ENCODE measurements at places on chromosomes 12 and 14.
A peak's percentile ranks its signal among the peaks of the same experiment; 100 is the strongest.

DNA sequence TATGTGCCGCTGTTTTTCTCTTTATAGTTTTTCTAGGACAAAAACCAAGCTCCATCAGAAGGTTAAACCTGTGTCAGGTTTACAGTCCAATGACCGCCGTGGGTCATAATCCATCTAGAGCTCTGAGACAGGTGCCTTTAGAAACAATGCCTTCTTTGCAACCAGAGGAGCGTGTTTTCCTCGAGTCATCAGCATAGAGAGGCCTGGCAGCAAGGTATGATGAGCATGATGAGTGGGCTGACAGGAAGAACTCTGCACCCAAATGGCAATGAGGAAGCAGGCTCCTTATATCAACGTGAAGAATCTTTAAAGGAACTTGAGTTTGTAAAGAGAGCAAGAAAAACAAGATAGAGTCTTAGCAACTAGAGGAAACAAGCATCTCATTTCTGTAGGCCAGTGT, 60.5 kb upstream of the NUDT4 start:
- DNase-seq: no peak

DNA sequence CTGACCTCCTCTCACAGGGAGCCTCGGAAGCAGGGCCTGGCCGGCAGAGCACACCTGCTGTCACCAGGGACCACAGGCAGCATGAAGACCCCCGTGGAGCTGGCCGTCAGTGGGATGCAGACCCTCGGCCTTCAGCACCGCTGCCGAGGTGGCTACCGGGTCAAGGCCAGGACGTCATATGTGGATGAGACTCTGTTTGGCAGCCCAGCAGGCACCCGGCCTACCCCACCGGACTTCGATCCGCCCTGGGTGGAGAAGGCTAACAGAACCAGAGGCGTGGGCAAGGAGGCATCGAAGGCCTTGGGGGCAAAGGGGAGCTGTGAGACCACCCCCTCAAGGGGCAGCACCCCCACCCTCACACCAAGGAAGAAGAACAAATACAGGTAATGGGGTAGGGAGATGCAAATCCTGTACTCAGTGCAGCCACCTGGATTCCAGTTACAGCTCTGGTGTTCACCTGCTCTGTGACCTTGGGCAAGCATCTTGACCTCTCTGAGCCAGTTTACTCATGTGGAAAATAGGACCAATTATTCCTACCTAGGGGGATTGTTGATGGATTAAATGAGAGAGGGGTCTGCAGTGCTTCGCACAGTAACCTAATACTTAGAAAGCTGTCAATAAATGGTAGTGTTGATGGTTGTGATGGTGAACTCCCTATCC, 1.3 kb downstream of the RITA1 start:
- no peak for DNase-seq

- peak; percentile 90 for DNase-seq
Observed at GRCh38 chr12:57603815-57604453, 690 bp upstream of the DTX3 start.

DNA sequence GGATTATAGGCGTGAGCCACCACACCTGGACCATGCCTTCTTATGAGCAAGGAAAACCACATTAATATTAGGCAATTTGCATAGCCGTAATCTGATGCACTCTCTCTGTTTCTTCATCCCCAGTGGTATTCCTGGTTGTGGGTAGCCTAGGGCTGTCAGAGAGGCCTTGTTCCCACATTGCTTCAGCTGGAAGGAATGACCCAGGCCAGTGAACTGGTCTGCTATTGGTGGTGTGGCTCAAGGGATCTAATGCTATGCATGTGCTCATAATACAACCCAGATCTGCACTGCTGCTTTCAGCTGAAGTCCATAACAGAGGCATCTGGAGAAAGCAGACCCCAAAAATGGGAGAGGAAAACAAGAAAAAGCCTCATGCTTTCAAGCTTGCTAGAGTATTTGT, 33.1 kb upstream of the G2E3 start:
- DNase-seq: peak; percentile 55

- DNase-seq: no peak
Observed at GRCh38 chr14:81256289-81256960, 35.7 kb upstream of the GTF2A1 start.

DNA sequence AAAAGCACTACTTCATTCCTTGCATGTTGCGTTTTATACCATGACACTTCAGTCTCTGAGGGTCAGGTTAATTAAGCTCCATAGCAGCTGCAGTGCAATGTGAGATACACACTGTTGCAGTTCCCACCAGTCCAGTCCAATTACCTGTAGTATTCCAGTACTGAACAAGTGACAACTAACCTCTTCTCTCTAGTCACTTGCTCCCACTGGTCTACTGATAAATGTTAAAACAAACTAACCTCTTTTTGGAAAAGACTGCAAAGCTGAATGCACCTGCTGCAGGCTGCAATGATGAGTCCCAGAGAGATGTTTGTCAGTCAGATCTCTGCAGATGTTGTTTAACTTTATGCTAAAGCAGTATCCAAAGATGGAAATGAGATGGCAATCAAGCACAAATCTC, 7.9 kb downstream of the NOVA1 start:
- DNase-seq: no peak

GRCh38 chr12:96313606-96314005, 86.6 kb downstream of the CDK17 start:
- no peak for DNase-seq

DNA sequence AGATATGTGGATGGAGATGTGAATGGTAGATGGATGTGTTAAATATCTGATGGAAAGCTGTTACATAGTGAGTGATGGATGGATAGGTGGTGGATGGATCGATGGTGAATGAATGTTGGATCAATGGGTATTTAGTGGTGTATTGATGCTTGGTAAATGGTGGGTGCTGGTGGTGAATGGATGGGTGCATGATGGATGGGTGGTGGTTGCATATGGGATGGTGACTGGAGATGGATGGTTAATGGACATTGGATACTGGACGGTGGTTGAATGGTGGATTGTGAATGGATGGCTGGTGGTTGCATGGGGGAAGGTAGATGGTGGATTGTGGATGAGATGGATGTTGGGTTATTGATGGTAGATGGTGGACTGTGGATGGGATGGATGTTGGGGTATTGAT, 2.1 kb upstream of the LBHD2 start:
- DNase-seq: peak; percentile 15

GRCh38 chr14:76941946-76942805, 86.3 kb downstream of the IRF2BPL start:
- peak; percentile 43 for DNase-seq

GRCh38 chr14:42269234-42269633, 662.6 kb downstream of the LRFN5 start:
- no peak for DNase-seq

DNA sequence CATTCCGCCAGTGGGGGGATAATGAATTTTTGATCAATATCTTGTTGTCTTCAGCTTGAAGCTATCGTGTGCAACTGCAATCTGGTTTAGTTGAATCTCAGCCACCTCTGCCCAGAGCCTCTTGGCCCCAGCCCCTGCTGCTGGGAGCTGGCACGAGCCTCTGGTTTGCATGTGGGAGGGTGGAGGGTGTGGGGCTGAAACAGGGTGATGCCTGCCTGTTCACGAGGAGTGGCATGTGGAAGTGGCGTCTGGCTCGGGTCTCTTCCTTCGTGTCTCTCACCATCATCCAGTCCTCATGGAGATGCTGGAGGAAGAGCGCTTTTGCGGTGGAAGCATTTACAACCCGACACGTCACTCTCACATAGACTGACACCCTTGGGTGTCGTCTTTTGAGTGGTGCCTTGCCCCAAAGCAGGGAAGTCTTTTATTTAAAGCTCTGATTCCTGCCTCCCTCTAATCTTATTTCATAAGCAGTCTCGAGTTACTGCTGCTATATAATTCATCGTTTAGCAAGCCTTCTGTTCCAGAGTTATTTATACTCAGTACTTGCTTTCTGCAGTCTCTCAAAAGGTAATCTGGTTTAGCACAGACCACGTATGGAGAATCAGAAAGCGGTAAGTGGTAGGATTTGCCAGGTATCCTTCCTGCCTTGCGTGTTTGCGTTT, 64.5 kb downstream of the AACS start:
- DNase-seq: no peak

GRCh38 chr14:51677266-51677665, 25.6 kb downstream of the FRMD6 start:
- DNase-seq: no peak

GRCh38 chr14:103512701-103513611, 9.7 kb downstream of the CKB start:
- DNase-seq: peak; percentile 99

- no peak for DNase-seq
Observed at GRCh38 chr12:40142001-40142744, 36.3 kb upstream of the SLC2A13 start.

GRCh38 chr14:103530390-103530789, 1.4 kb downstream of the TRMT61A start:
- peak; percentile 93 for DNase-seq

DNA sequence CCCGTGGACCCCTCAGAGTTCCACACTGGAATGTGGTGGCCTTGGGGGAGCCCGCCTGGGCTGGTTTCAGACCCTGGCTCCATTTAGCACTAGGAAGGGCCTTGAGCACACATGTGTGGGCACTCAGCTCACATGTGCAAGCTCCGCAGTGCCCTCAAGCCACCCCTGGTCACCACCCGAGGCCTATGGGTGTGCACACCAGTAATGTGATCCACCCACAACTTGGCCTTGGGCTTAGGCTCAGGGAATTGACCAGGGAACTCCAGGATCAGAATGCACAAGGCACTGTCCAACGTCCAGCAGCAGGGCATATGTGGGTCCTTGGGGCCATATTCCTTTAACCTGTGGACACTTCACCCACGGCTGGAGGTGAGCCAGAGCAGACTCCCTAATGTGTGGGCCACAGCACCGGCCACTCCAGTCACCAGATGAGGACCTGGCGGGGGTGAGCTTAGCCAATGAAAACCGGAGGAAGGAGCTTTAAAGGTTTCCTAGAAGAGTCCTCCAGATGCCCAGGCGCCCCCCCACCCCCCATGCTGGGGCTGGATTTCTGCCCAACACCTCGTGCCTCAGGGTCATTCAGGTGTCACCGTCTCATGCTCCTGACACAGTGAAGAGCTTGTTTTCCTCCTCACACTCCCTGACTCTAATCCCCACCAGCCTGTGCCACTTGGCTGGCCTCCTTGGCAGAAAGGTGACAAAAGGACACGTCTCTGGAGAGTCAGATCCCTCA, 209.2 kb downstream of the ZFP36L1 start:
- DNase-seq: no peak

DNA sequence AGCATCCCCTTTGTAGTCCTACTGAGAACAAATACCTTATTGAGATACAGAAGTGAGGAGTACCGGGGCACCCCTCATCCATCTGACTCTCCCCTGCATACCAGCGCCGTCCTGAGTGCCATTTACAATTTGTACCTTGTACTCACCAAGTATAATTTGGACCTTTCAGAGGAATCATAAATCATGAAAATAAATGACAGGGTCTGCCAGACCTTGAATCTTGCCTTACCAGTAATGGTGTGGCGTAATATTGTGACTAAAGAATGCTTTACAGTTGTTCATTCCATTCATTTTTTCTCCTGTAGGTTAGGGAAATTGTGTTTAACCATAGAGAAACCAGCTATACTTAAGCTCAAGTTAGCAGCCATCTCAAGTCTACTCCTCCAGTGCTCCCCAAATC, 243.7 kb upstream of the RGS6 start:
- no peak for DNase-seq

DNA sequence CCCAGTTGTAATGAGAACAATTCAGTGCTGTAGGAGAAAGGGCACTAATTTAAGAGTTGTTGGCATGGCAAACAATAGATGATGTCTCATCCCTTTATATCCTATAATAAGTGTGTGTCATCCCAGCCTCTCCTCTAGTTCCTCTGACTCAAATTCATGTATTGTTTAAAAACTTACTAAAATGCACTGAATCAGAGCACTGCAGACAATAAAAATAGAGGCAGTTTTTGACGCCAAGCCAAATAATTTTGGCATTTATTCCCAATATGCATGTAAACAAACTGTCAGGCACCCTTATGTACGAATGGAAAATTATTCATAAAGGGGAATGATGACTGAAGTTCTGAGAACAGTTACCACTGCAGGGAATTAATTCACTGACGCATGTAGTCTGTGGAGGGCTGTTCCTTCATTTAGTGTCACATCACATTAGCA, 57.9 kb upstream of the TMX1 start:
- DNase-seq: no peak

- peak; percentile 48 for DNase-seq
Observed at GRCh38 chr12:101832030-101832429, 1.3 kb upstream of the GNPTAB start.

DNA sequence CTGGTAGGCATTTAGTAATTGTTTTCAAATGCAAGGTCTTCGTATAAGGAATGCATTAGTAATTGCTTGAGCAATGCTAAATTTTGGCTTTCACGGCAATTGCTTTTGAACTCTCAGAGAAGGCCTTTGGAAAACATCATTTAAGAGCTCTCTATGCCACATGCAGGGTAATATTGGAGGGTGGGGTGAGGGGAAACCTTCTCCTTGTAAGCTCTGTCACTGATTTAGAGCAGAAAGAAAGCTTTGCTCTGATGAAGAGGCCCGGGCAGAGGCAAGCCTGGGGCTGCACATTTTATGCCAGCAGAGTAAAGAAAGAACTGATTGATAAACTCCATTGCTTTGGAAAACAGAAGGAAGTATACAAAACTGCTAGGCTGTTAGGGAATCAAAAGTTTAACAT, 70.9 kb downstream of the TRIM9 start:
- no peak for DNase-seq

- peak; percentile 84 for DNase-seq
Observed at GRCh38 chr12:67716817-67717216, 68.3 kb downstream of the DYRK2 start.

DNA sequence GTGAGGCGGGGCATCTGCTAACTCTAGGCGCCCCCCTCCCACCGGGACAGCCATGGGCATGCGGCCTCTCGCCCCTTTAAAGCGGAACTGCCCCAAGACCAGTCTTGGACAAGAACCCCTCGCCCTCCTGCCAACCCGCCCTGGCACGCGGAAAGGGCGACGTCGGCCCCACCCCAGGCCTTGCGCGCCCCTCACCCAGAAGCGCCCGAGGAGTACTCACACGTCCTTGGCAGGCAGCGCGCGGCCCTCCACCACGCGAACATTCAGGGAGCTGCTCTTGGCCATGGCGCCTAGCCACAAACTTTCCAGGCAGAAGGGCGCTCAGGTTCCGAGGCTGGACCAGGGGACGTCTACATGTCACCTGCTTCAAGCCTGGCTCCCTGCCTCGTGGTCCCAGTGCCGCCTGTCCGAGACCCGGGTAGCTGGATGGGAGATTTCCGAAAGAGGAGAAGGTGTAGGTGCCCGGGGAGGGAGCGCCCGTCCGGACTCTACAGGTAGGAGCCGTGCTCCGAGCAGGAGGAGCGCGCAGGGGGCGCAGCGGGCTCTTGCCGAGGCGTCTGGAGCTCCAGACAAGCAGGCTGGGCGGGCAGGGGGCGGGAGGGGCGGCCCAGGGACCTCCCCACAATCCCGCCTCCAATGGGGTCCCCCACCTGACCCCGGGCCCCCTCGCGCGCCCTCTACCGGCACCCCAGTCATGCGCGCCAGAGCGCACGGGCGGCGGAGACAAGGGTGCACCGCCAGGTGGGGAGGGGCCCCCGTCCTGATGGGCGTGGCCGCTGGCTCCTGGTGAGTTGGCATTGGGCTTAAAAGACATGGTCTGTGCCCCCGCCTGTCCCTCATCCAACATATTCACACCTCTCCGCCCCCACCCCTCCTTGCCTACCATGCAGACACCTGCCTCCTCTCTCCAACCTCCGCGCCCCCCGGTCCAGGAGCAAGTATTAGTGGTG, at the start of gene RASAL1:
Gene RASAL1, minus strand, starts transcription at position 584 of the 950 bp plus-strand sequence. Its CDS starts 299 bp downstream, at position 285.
- peak; percentile 66 for DNase-seq
